Lower lobe of right lung (tissue), 2 donors: ENCODE measurements at places on chromosomes 2 and 18. TPM values are rescaled to one million over a fixed set of nuclear protein-coding genes. Genes with fewer than 3 reads are reported as not detected.

DNA sequence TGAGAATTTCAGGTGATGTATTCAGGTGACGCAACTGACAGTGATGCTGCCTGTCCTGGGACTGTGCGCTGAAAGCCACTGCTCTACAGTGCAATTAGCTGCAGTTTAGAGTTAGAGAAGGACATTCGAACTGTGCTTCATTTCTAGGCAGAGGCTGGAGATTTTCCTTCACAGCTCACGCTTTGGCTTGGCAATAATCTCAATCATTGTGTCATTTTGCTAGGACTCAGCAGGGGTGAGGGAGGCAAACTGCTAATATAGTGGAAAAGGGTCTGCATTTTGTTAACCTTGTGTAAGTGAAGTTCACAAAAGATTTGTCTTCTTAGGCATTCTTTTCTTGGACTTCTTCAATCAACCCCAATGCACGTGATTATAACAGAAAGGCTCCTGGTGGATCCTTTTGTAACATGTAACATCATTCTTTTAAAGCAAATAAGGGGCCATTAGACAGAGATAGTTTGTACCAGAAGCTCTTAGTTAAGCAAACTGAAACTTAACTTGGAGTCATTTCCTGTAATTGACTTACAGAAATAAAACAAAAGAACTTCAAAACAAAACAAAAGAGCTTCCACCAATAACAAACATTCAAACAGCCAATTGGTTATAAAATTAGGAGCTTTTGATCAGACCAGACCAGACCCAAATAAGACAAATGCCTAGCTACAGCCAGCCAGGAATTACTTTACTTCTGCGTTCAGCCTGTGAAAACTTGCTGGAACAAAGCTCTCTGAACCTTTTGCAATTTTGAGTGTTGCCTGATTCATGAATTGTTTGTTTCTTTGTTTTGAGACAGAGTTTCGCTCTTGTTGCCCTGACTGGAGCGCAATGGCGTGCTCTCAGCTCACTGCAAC lies 1376.3 kb upstream of the CELF4 start:
- no peak overlapping the region for H3K27ac ChIP-seq
- H3K4me1 ChIP-seq = no peaks in the 10 kb centered on the region
- H3K4me3 ChIP-seq = no peak overlapping the region
- DNase-seq = no peak

DNA sequence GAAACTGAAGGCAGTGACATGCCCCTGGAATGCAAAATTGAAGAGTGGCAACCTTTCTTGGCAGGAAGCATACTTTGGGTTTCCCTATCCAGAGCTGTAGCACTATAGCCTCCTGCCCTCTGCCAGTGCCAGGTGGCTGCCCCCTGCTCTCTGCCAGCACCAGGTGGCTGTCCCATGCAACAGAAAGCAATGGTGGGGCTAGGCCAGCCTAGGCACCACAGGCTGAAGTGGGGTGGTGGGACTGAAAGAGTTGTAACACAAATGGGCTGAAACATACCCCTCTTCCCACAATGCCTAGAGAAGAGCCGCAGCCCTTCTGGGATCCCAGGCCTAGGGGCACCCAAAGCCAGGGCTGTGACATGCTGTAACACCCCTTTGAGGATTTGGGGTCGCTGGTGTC lies 1739.3 kb upstream of the LRRTM1 start:
- no peaks in the 10 kb centered on the region for H3K4me1 ChIP-seq
- H3K4me3 ChIP-seq = no peak overlapping the region
- no peaks in the 10 kb centered on the region for H3K36me3 ChIP-seq
- no peaks in the 10 kb centered on the region for H3K27me3 ChIP-seq
- no peak overlapping the region for H3K27ac ChIP-seq
- no peak for DNase-seq

Gene FBXO48
- total RNA-seq = 2.3 TPM

Gene FAM210A
- total RNA-seq = 9.2 TPM

Gene C18orf54
- total RNA-seq = 3.9 TPM
